ENCODE measurements at places on chromosomes 13 and 19.
A peak's percentile ranks its signal among the peaks of the same experiment; 100 is the strongest.

GRCh38 chr13:70856711-70857110, 748.5 kb upstream of the KLHL1 start:
- no peak for DNase-seq

GRCh38 chr13:96684469-96684868, 309.8 kb downstream of the OXGR1 start:
- DNase-seq = no peak

DNA sequence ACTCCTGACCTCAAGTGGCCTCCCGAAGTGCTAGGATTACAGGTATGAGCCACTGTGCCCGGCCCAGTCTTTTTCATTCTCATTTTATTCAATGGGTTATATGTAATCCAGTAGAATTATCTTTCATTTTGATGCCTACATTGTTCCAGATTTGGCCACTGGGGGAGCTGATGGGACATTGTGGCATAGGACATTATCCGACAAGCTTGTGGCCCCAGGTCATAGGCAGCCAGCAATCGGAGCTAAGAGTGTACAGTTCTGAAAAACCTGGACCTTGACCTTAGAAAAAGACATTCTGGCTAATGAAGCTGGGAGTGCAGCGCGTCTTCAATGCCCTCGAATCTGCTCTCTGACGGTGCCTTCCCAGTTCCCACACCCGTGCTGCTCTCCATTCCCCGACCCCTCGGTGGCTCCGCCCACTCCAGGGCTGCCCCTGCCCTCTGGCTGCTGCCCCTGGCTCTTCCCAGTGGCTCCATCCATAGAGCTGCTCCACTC, 108.7 kb downstream of the TEX29 start:
- DNase-seq = peak; percentile 72

- no peak for DNase-seq
Measured at GRCh38 chr13:98222081-98222554, 45.0 kb upstream of the RNF113B start.

DNA sequence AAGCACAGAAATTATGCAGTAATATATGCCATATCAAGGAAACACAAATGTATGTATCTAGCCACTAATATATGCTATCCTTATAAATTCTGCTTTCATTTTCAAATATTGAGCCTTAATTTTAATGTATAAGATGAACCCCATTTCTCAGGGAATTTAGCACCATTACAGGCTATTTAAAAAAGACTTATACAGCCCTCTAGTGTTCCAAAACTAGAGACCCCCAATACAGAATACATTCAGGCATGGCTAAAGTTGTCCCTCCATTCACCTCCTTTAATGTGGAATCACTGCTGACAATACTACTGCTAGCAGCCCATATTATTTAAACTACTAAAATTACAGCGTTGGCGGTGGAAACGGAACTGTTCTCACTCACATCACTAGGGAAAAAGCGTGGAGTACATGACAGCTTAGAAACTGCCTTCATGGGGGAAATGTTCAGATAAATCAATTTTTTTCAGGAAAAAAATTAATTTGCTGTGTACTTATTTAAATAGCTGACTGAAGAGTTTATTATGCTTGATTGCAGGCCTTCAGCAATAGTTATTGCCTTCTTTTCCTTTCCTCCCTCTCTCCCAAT, 541.0 kb downstream of the PCDH9 start:
- no peak for DNase-seq

DNA sequence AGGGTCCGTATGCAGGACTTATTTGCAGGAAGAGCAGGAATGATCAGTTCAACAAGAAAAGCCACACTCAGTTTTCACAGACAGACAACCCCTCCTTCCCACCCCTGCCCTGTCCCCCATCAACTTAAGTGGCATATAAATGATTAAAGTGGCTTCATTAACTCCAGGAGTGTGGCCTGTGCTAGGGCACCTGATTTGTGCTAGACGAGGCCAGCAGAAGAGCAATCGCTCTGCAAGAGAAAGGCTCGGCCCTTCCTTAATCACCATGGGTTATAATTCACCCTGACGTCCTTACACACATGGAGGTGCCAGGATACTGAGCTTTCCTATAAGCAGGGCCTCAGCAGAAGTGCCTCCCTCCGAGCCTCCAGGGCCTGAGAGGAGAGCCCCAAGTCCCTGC, 14.6 kb downstream of the C19orf12 start:
- no peak for DNase-seq

GRCh38 chr19:16259385-16260159, 61.9 kb downstream of the AP1M1 start:
- no peak for DNase-seq

GRCh38 chr13:104592127-104592526, 1525.9 kb upstream of the SLC10A2 start:
- DNase-seq = no peak

All from WTC11 (cell line).